ENCODE measurements at places on chromosomes 2 and 18. TPM values are rescaled to one million over a fixed set of nuclear protein-coding genes. Genes with fewer than 3 reads are reported as not detected.

GALNT14 gene
- 35.5 TPM for polyA plus RNA-seq

HPCAL1 gene
- polyA plus RNA-seq, result 31.2 TPM

GRCh38 chr2:196902828-196903227 is 23.7 kb downstream of the PGAP1 start:
- no peak for DNase-seq

DNA sequence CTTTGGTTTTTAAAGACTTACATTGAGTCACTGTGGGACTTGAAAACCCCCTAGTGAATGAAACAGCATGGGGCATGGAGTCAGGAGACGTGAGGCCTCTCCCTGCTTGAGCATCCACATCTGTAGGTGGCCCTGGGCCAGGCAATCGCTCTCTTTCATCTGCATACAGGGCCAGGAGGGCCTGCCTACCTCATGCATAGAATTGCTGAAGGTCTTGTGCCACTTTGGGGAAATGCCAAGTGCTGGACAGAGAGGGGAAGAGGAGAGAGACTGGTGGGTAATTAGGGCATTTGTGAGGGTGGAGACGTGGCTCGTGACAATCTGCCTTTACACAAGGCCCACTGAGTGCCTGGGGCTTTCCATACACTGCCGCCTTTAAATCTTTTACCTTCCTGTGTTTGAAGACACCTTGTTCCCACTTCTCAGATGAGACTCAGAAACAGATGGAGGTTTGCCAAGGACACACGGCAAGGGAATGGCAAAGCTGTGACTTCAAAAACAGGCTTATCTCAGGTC is 322.2 kb upstream of the HS6ST1 start:
- no peak for DNase-seq

SLC40A1 gene
- 121 TPM for polyA plus RNA-seq

- no peak for DNase-seq
Measured at GRCh38 chr2:43333101-43333655, 106.8 kb upstream of the ZFP36L2 start.

DNAJC5G gene
- polyA plus RNA-seq, result 0.60 TPM

- no peak for DNase-seq
Measured at GRCh38 chr2:45776160-45776955, 124.9 kb downstream of the PRKCE start.

DNA sequence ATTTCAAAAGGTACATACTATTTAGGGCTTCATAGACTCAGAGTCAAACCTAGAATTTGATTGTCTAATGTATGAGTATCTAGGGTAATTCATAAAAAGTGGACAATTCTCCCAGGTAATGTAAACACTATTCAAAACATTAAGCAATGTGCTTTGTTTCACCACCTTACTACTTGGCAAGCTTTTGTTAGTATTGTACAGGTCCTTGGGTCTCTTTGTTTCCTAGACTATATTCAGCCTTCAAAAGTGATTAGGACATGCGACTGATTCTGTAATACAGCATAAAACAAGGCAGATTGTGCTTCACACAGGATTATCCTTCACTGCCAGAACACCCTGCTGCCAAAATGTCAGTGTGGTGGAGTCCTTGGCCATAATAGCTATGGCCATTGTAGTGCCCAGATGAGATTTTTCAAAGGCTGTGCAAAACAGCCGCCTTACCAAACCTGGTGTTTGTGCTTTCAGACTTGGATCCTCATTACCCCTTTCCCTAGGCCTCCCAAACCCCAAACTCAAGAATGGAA is 90.1 kb upstream of the CAVIN2 start:
- no peak for DNase-seq

DNA sequence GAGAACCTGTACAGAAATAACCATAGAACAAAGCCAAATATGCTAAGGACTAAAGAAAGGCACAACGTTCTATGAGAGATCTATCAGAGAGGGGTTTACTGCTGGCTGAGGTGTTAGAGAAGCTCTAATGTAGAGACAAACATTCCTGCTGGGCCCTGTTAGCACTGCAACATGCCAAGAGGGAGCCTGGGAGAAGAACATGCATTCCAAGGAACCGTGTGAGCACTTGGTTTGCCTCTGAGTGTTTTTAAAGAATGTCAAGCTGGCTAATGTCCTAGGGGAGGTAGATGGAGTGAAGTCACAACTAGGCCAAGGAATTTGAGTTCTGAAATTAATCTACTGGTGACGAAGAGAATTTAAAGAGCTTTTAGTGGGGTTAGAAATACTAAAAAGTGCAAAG is 384.3 kb upstream of the LYPD1 start:
- no peak for DNase-seq

DNA sequence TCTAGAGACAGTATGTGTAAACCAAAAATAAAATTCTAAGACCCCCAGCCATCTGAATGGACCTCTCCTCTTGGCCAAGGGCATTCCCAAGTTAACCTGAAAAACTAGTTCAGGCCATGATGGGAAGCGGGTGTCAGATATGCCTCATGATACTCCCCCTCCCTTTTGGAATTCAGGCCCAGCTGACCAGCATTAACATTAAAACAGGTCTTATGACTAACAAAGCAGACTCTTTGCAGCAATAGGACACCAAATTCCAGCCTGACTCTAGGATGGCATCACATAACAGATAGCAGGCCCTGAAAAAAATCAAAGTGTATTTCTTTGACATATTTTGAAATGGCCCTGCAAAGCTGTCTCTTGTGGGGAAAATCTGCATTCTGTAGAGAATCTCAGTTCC is 73.3 kb upstream of the L3MBTL4 start:
- DNase-seq, result no peak

DNA sequence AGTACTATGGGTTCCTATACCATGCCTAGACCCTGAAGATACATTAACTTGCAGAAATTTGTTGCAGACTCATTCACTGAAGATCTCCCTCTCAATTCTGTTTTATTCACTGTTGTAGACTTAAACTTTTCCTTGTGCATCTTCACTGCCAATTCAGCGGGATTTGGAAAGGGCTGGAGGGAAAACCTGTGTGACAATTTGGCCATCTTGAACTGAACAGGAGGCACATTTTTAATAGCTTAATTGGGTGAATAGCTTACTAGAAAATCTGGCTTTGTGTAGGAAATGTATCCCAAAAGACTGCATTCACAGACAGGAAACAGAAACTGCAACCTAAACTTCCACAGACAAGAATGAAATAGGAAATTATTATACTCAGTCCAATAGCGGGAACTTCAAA is 512.3 kb downstream of the XIRP2 start:
- no peak for DNase-seq

DNA sequence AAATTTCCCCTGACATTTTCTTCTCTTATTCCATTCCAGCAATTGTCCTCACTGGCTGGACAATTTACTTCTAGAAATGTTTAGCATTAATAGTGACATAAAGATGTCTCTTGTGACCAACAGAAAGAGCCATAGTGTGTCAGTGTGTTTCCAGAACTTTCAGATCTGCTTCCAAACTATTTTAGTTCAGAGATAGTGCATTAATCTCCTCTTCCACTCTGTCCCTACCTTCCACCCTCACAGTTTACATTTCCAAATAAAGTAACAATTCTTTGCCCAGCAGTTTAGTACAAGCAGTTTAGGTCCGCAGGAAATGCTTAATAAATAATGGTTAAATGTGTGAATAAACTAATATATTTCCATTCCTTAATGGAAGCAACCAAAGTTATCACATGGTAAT is 24.5 kb upstream of the RAPGEF4 start:
- DNase-seq, result no peak

- DNase-seq, result peak; percentile 58
Measured at GRCh38 chr2:172172513-172173173, 69.9 kb upstream of the DLX2 start.

GRCh38 chr2:71129902-71130151 is 202 bp downstream of the MCEE start:
- DNase-seq, result no peak

DAW1 gene
- polyA plus RNA-seq, result 0.65 TPM

GRCh38 chr2:73640511-73640911 is 1.7 kb downstream of the NAT8 start:
- DNase-seq, result no peak

DNA sequence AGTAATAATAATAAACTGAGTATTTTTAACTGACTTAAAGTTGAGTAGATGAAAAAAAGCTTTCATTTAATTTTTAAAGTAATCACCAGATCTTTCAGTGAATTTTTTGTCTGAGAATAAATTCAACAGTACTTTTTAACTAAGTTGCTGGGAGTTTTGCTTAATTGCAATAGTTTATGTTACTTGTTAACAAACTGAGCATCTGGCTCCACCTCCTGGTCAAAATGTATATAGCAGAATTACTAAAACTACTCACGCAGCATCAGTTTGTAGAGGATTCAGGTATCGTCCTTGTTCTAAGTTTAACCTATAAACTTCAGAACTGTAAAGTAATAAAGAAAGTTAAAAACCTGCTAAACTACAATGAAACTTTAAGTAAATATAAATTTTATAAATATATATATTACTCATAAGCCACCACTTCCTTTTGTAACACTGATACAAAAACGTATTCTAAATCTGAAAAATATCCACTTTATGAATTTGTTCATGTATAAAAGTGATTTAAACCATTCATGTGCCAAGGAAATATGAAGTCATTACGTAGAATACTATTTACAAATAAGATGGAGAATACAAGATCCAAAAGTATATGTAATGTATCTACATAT is 21.3 kb downstream of the NOL10 start:
- peak; percentile 69 for DNase-seq

DNA sequence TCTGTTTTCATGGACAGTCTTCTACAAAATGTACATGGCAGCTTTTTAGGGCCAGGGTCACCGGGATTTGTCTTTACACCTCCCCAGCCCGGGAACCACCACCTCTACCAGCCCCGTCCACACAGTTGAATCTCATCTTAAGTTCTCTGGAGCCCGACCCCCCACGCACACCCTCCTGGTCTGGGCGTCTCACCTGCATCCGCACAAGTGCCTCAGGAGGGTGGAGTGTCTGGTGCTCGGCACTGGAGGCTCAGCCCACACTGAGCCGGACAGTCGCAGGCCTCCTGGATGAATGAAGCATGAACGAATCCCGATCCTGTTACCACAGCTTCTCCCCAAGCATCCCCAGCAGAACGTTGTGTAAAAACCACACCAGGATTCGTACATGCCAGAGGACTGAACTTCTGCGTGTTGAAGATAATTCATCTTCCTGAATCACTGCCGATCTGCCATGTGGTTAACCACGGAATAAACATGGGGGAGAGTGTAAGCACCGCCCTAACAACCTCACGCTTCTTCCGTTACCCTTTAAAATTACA is 162.0 kb downstream of the RTP5 start:
- DNase-seq, result peak; percentile 15

FEV gene
- not detected for polyA plus RNA-seq

GRCh38 chr2:214575030-214575429 is 164.2 kb downstream of the VWC2L start:
- DNase-seq, result peak; percentile 17

GRCh38 chr2:168210895-168211570 is 36.4 kb downstream of the STK39 start:
- no peak for DNase-seq

- DNase-seq, result no peak
Measured at GRCh38 chr2:174667250-174667860, 69.8 kb upstream of the WIPF1 start.

SH3RF3 gene
- 5.6 TPM for polyA plus RNA-seq

DNA sequence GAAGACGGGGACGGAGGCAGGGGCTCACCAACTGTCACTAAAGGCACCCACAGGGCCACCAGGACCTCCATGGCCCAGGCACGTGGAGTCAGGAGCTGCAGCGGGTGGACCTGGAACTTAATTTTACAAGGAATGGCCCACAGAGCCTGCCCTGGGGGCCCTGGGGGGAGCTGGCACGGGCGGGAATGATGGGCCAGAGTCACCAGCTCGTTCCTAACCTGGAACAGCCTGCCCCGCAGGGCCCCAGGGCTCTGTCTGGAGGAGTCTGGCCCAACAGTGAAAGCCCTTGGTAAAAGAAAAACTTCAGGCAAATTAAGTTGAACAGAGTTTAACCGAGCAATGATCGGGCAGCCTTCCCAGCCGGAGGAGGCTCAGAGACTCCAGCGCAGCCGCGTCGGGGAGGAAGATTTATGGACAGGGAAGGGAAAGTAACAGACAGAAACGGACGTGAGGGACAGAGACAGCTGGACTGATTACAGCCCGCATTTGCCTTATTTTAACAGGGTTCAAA is 118.4 kb upstream of the TMEM18 start:
- peak; percentile 52 for DNase-seq

DNA sequence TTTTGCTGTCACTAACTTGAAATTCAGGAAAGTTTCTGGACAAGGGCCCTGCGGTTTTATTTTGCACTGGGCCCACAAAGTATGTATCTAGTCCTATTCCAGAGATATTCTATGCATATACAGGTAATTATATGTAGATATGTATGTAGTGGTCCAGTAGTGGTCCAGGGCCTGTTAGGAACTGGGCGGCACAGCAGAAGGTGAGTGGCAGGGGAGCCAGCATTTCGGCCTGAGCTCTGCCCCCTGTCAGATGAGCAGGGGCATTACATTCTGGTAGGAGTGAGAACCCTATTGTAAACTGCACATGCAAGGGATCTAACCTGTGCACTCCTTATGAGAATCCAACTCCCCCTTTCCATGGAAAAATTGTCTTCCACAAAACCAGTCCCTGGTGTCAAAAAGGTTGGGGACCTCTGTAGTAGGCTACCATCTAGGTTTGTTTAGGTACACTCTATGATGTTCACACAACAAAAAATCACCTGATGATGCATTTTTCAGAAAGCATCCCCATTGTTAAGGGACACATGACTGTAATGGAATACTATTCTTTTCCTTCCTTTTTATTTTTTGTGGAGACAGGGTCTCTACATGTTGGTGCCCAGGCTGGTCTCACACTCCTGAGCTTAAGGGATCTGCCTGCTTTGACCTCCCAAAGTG is 2.8 kb upstream of the PPP4R3B start:
- no peak for DNase-seq

GRCh38 chr18:23244401-23244800 is 109.1 kb downstream of the CABLES1 start:
- no peak for DNase-seq

BOLA3 gene
- 25.2 TPM for polyA plus RNA-seq

DNA sequence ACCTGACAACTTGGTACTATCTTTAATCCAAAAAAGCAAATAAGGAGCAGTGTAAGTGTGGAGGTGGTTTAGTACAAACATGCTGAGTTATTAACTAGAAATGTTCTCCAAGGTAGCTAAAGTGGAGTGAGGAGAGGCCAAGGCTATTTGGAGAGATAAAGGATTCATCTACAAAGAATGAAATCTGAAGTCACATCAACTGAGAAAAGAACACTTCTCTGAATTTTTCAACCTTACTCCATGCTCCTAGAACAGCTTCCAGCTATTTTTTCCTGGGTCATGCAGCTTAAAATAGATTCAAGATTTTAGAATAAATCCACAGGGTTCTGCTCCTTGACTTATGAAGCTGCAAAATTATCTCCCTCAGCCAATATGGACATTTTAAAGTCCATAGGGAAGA is 18.7 kb downstream of the IMMT start:
- DNase-seq, result no peak

GRCh38 chr2:10601866-10602566 is 87.8 kb downstream of the NOL10 start:
- no peak for DNase-seq

DNA sequence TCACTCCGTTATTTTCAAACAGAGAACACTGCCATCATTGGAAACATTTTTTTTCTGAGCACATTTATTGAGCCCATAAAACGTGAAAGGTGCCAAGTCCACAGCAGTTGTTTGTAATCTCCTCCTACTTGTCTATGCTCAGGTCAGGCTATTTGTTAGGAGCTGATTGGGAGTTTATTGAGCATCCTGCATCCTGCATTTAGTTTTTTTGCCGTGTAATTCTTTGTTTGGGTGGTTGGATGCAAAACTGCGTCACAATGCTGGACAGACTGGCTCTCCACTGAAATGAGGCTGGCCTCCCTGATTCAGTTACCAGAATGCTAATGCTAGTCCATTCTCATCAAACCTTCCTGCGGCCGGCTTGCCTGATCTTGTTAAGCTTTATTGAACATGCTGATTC is 71.4 kb downstream of the RAPGEF4 start:
- no peak for DNase-seq

- no peak for DNase-seq
Measured at GRCh38 chr2:5982193-5982902, 290.2 kb downstream of the SOX11 start.

Data from renal pelvis (tissue), 12 donors.